ENCODE measurements at places on chromosomes 5 and 9.
A peak's percentile ranks its signal among the peaks of the same experiment; 100 is the strongest.

- DNase-seq: no peak
Measured at GRCh38 chr5:12745537-12745936, 841.3 kb upstream of the CTNND2 start.

DNA sequence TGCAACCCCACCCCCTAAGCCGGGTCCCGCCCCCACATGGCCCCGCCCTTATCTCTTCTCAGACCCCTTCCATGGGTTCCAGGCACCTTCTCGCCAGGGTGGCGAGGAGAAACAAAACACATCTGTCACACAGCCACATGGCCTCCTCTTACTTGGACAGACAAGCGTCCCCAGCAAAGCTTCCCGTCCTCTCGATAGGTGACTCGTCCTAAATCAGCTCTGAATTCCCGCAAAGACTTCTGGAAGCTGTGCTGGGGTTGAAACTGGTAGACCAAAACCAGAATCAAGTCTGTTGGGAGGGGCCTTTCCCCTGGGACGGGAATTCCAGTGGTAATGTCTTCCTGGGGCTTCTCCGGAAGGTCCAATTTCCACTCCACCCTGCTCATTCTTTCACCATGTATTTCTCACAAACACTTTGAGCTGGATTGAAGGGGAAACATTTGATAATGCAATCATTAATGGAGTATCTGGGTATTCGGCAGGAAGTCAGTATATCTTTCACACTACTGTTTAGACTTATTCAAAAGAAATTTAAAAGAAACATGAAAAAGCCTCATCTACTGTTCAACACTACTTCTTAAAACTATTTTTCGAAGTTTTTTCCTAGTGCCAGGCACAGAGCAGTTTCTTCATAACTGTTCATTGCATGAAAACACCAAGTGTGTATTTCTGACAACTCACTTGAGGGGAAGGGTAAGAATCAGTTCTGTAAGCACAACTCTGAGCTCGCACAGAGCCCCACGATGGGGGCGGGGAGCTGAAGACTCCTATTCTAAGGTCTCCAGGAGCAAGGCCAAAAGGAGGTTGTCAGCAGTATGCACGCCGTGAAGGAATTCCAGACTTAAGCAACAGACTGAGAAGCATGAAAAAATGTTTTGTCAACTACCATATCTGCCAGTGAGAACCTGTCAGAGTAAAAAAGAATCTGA lies 644 bp upstream of the CTNNAL1 start:
- no peak for DNase-seq

DNA sequence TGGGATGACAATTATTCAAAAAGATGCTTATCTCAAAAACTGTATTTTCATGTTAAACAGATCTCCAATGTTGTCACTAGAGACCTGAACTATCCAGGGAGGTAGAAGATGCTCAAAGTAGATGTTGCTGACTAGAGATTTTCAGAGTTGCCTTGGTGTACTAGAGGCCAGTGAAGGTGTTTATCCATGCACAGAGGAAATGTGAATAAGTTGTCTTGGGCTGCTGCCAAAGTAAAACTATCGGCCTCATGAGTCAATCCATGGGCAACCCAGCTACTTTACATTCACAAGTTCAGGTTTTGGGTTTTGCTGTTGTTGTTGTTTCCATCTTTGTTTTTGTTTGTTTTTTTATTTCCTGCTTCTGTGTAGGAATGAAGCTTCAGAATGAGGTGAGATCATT lies 141.1 kb upstream of the RANBP3L start:
- no peak for DNase-seq

DNA sequence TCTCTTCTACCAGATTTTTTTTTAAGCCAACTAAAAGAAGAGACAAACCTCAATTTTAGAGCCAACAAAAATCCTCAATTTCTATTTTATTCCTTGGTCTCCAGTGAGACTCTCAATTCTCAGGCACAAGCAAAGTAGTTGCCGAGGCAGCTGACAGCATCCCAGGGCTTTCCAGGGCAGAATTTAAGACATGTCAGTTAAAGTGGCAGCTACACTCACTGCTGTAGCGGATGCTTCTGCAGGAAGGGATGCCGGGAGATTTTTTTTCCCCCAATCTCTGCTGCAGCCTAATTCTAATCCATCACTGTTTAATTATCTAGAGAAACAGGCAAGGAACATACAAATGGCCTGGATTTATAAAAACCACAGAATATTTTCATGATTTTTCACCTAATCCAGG lies 57.0 kb downstream of the TTC39B start:
- DNase-seq: no peak

GRCh38 chr5:39076757-39077728 lies 2.8 kb upstream of the RICTOR start:
- DNase-seq: peak; percentile 73

- DNase-seq: no peak
Measured at GRCh38 chr9:4277531-4277991, 22.3 kb downstream of the GLIS3 start.

DNA sequence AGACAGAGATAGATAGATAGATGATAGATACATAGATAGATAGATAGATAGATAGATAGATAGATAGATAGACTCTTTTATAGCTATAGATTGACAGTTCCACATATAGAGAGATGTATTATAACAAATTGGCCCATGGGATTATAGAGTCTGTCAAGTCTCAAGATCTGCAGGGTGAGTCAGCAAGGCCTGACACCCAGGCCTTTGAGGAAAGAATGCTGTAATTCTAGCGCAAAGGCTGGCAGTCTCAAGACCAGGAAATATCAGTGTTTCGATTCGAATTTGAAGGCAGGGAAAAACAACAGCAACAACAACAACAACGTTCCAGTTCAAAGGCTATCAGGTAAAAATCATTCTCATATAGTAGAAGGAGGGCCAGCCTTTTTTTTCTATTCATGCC lies 339.2 kb upstream of the CDH9 start:
- no peak for DNase-seq

All from hippocampal formation (tissue), 2 donors.